Tongue (tissue), 3 donors: ENCODE measurements at places on chromosomes 6 and 20.
A peak's percentile ranks its signal among the peaks of the same experiment; 100 is the strongest.

DNA sequence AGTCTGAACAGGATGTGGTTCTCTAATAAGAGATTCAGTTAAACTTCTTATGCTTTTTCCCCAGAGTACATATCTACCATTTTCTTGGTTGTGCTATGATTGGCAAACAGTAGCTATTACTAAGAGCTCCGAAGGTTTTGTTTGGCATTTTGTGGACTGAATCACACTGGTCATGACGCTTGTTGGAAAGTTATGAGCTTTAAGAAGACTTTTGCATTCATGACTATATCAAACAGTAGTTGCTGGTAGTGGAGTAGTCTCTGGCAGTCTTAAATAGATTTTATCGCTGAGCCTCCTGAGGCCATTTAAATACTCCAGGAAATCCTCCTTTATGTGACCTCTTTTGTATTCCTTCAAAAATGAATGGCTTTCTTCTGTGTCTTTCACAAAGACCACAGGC is 40.8 kb downstream of the CCDC170 start:
- no peak for DNase-seq

DNA sequence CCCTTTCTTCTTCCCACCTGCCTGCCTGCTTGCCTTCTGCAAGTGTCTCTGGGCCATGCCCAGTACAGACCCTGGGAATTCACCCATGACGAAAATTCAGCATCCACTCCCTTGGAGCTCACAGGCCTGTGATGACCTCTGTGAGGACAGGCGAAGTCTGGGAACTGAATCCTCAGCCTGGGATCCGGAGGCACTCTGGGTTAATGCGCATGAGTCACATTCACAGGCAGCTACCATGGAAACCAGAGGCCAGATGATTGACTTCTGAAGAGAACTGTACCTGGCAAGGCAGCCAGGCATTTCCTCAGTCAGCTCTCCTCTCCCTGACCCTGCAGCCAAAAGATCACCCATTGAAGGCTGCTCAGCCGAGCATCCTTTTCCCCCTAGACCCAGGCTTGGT is 41.0 kb downstream of the SLC9A8 start:
- no peak for DNase-seq

DNA sequence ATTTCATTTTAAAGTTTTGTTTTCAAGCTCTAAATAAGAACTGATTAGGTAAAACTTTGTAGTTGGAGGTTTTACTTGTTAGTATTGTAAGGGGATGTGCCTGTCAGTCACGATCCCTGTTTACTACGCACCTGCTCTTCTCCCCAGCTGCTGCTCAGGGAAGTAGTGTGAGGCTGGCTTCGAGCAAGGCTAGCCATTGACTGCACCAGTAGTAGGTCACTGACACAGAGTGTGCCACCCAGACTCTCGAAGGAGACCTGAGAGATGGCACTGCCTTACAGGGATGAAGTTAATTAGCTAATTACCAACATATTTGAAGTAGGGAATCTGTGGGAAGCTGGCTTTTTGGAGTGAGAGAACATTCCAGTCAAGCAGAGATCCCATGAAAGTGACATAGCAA is 89.2 kb downstream of the DNAH8 start:
- DNase-seq: peak; percentile 54

DNA sequence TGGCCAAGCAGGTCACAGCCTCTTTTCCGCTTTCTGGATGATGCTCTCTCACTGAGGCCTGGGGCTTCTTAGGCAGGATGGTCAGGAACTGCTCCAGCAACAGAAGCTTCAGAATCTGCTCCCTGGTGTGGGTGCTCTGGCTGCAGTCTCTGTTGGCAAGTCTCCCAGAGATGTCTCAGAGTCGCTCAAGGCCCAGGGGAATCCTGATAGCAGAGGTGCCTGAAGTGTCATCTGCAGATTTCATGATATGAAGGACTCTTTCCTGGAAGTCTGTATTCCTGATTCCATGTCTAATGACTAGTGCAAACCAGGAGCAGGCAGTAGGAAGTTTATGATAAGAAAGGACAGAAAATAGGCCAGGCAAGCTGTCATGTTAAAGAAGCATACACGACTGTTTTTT is 20.3 kb downstream of the ZSCAN31 start:
- no peak for DNase-seq
